SJCRH30 (cell line): ENCODE measurements at places on chromosomes 3 and 15. TPM values are rescaled to one million over a fixed set of nuclear protein-coding genes. Genes with fewer than 3 reads are reported as not detected.

DNA sequence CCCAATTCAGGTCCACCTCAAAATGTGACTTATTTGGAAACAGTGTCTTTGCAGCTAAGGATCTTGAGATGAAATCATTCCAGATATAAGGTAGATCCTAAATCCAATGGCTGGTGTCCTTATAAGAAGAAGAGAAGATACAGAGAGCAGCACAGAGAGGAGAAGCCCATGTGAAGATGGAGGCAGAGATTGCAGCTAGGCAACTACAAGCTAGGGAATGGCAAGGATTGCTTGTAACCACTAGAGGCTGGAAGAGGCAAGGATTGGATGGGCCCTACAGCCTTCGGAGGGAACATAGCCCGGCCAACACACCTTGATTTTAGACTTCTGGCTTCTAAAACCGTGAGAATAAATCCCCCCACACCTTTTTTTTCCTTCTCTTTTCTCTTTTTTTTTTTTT lies 38.5 kb downstream of the SYN2 start:
- H3K36me3 ChIP-seq = no peaks in the 10 kb centered on the region
- H3K4me3 ChIP-seq = no peak overlapping the region
- no peaks in the 10 kb centered on the region for H3K4me1 ChIP-seq
- H3K27ac ChIP-seq = no peak overlapping the region
- DNase-seq = no peak
- no peaks in the 10 kb centered on the region for H3K27me3 ChIP-seq

GRCh38 chr15:73826711-73827251 lies 46.6 kb upstream of the TBC1D21 start:
- no peak overlapping the region for H3K27ac ChIP-seq
- no peaks in the 10 kb centered on the region for H3K36me3 ChIP-seq
- H3K4me3 ChIP-seq = no peak overlapping the region

GRCh38 chr3:115186351-115187148 lies 39.5 kb upstream of the ZBTB20 start:
- DNase-seq = no peak
- H3K27ac ChIP-seq = no peak overlapping the region
- no peaks in the 10 kb centered on the region for H3K4me1 ChIP-seq
- no peak overlapping the region for H3K4me3 ChIP-seq

DNA sequence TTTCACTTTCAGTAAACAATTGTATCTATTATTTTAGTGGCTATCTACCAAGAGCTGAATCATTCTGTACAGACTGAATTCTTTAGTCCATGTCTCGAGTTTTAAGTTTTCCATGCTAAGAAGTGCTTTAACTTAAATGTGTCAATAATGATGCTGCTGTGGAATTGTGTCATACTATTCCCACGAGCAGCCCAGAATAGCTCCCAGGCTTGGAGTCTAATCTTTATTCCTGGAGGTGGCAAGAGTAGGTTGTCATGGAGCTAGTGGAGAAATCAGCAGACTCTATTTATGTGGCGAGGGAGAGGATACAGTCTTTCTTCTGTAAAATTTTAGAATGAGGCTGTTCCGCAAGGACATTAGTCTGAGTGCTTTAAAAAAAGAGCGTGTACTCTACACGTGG lies 207.2 kb downstream of the ROBO2 start:
- no peaks in the 10 kb centered on the region for H3K36me3 ChIP-seq
- no peak for DNase-seq
- no peaks in the 10 kb centered on the region for H3K27me3 ChIP-seq
- no peak overlapping the region for H3K4me3 ChIP-seq

DNA sequence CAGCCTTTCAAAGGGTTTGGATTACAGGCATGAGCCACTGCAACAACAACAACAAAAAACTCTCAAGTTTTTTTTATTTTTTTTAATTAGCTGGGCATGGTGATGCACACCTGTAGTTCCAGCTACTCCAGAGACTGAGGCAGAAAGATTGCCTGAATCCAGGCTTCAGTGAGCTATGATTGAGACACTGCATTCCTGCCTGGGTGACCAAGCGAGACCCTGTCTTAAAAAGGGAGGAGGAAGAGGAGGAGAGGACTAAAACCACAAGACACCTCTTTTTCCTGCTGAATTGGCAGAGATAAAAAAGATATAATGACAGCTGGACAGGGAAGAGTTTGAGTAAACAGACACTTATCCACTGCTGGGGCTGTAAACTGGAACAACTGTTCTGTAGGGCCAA lies 22.7 kb upstream of the CHRNB4 start:
- H3K27me3 ChIP-seq = peaks cover 3% of the 10 kb centered on the region
- H3K27ac ChIP-seq = no peak overlapping the region
- no peaks in the 10 kb centered on the region for H3K4me1 ChIP-seq
- H3K4me3 ChIP-seq = no peak overlapping the region
- H3K36me3 ChIP-seq = no peaks in the 10 kb centered on the region

TMC3 gene
- total RNA-seq = 0.06 TPM in 1 of 2 replicates, not detected in the other
